ENCODE measurements at places on chromosomes 3 and 15.
A peak's percentile ranks its signal among the peaks of the same experiment; 100 is the strongest.

DNA sequence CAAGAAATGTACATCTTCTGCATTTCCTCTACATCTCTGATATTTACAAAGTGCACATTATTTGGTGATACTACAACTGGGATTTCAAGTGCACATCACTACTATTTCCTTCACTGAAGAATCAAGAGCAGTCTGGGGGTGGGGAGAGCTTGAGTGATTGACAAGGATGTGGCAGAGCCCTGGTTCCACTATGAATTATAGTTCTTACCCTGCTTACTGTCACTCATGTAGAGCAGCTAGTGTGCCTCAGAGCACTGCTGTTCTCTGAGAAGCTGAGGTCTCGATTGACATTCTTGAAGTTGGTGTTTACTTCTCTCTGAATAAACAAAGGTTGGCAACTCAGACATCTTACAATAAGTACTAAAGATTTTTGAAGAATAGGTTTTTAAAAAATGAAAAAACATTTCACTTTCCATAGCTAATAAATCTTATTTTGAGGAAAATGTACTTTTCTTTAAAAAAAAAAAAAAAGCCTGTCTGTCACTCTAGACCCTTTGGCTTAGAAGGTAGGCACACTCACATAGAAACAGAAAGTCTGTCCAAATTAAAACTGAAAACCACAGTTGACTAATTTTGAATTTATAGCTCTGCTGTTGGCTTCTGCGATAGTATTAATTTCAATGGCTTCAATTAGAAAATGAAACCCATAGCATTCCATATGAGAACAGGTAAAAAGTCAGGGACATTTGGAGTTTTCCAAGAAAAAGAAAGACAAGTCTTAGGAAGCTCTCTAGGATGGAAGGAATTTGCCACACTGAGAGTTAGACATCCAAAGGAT is 5.6 kb downstream of the GREM1 start:
- DNase-seq = no peak

DNA sequence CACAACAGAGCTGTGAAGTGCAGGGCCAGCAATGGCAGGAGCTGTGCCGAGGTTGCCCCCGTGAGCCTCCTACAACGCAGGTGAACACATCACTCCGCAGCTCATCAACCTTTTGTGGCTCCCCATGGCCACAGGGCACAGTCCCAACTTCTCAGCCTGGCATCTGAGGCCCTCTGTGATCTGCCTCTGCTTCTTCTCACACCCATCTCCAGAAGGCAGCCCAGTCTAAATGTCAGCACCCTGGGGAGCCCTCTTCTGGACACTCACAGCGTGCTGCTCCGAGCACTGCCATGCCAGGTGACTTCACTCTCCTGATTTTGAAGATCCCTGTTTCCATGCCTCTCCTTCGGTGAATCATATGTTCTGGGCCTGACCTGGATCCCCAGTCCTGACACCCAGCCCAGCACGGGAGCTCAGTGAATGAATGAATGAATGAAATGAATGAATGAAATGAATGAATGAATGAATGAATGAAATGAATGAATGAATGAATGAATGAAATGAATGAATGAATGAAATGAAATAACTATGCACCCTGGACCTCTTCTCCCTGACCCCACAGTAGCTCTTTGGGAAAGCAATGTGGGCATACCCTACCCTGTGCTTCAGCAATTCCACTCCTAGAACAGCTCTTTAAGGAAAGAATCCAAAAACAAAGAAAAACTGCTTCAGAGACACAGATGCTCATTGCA is 17.9 kb upstream of the SKIC8 start:
- DNase-seq = no peak

GRCh38 chr15:83833569-83833968 is 179.6 kb downstream of the ADAMTSL3 start:
- DNase-seq = no peak

DNA sequence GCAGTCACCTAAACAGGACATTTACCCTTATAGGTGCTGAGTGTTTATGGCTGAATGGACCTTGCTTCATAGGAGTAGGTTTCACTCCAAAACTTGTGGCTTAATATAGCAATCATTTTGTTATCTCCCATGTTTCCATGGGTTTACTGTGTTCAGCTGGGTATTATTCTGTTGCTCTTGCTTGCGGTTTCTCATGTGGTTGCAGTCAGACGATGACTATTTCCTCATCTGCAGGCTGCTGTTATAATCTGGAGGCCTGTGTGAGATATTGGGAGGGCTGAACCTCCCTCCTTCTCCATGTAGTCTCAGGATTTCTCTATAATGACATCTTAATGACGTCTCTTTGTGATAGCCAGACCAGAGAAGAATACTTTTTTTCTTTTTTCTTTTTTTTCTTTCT is 98.1 kb downstream of the ZPLD1 start:
- DNase-seq = no peak

DNA sequence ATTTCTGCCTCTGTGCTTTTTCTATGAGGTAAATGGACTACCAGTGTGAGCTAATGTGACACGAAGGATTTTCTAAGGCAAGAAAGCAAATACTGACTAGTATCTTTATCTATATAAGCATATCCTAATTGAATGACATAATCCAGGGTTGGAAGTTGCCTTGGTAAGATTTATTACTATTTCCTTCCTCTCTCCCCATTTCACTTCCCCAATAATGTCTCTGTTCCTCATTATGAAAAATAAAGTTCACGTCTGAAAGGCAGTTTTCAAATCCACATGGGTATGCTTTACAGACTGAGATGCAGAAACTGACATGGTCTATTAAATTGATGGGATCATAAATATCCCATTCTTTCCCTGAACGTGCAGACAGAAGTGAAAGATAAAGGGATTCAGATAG is 86.0 kb downstream of the DTWD1 start:
- DNase-seq = no peak

GRCh38 chr3:112132975-112133448 is at the start of gene GCSAM:
GCSAM (minus strand) TSS chr3:112133248; CDS start chr3:112133120, 128 bp downstream.
- DNase-seq = peak; percentile 58

GRCh38 chr3:158465074-158465473 is 105.9 kb upstream of the MLF1 start:
- no peak for DNase-seq

DNA sequence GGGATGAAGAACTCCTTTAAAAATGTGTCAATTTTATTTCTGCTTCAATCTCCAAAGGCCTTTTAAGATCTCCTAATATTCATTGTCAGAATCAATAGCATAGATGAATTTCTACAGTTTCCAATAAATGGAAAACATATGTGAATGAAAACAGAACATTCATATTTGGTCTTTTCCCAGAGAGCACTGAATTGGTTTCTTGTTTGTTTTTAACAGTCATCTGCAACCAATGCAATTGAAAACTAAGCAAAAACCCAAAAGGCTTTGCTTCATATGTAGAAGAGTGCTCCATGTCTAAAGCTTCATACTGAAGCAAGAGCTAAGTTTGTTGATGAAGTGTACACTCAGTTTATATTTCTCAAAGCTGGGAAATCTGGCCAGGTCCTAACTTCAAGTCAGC is 426.5 kb upstream of the CDIN1 start:
- DNase-seq = no peak

GRCh38 chr3:140403079-140403478 is 274.8 kb upstream of the TRIM42 start:
- DNase-seq = no peak

DNA sequence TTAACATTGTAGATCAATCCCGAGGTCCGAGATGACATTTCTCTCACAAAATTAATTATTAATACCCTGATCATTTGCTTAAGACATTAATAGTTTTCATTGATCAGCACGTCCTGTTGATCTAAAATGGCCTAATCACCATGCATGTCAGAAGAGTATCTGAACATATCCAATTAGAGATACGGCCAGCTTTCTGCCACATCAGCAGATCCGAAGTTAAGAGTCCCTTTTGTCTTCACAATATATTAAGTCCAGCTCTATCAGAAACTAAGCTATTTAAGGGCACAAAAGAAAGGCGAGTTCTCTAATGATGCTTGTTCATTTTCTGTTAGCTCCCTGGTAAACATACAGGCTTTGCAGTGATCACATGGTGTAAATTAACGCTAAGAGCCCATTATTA is 470.3 kb downstream of the CNTN4 start:
- DNase-seq = no peak

DNA sequence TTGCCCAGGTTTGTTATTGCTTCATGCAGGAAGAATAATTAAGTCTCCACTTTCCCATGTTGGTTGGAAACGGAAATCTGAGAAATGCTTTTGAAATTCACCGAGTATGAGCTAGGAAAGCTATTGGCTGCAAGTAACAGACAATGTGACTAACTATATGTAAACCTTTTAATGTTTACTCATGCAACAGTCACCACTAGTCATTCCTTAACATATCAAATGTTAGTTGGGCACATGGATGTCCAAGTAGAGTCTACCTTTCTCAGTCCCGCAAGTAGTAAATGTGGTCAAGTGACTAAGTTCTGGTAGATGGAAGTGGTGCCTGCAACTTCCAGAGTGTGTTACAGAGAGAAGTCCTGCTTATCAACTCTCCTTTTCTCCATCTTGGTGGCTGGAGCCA is 52.5 kb downstream of the KLF15 start:
- DNase-seq = no peak

DNA sequence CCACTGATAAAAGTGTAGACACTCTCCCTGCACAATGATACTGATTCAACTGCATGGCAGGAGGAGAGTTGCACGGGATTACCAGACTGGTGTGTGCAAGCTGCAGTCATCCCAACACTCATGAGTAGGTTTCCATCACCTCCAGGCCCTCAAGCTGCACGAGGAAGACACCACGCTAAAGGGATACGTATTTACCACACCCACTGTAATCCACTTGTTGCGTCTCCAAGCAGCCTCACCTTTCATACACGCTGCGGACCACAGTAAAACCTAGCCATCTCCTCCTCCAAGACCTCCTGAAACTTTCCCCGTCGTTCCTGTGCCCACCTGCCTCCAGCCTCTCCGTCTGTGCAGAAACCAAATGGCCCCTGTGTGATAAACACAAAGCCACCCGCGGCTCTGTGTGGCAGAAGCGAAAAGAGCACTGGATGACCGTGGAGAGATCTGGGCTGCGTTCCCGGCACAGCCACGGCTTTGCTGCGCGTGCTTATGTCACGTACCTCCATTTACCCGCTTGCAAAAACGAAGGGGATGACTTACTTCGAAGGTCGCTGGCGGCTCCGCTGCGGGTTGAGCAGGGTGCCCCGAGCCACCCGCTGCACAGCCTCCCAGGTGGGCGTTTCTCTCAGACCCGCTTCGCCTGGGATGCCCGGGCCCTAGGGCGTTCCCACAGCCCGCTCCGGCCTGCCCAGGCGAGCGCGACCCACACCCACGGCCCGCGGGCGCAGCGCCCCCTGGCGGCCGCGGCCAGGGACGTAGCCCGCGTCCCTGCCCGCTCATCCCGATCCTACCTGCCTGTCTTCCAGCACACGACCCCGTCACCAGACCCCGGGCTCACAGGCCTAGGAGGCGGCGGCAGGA is 643 bp downstream of the ABCC5 start:
- peak; percentile 50 for DNase-seq

GRCh38 chr3:83873550-83873949 is 1085.2 kb upstream of the CADM2 start:
- no peak for DNase-seq

- DNase-seq = no peak
Measured at GRCh38 chr15:36691579-36692357, 112.3 kb downstream of the CDIN1 start.

- DNase-seq = no peak
Measured at GRCh38 chr3:71885006-71885405, 100.1 kb upstream of the PROK2 start.

- DNase-seq = peak; percentile 68
Measured at GRCh38 chr15:91099995-91100813, at the start of gene SV2B. SV2B (plus strand) TSS chr15:91100257; CDS start chr15:91226264, 126,007 bp downstream.

DNA sequence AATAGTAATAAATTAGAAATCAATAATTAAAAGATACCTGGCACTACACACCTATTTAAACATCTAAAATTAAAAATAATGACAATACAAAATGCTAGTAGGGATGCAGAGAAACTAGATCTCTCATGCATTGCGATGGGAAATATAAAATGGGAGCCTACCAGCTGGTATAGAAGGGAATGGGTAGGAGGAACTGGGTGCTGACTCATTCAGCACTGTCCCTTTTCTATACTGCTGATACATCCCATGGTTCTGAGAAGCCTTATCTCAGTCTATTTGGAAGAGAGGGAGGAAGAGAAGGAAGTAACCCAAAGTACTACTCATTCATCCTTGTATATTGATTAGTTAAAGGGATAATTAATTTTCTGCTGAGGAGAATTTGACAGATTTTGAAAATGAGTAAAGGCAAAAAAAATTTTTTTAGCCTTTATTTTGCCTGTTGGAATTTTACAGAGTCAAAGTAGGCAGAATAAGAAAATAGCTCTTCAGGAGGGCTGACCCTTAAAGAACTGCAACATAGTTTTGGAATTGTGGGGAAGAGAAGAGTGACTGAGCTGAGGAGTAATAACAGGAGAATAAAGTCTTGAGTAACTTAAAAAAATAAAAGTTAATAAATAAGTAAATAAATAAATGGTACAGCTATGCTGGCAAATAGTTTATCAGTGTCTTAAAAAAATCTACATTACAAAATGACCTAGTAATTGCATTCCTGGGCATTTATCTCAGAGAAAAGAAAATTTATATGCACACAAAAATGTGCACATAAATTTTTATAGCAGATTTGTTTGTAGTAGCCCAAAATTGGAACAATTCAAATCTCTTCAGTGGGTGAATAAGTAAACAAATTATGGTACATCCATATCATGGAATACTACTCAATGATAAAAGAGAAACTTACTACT is 15.3 kb upstream of the BHLHE40 start:
- no peak for DNase-seq

GRCh38 chr3:172892158-172892557 is 141.6 kb downstream of the ECT2 start:
- DNase-seq = no peak

GRCh38 chr3:2420919-2421318 is 322.3 kb downstream of the CNTN4 start:
- no peak for DNase-seq

- no peak for DNase-seq
Measured at GRCh38 chr3:53545310-53545995, 51.0 kb downstream of the CACNA1D start.
